Uterus (tissue), 4 donors: ENCODE measurements at places on chromosomes 11 and 22. TPM values are rescaled to one million over a fixed set of nuclear protein-coding genes. Genes with fewer than 3 reads are reported as not detected.

DNA sequence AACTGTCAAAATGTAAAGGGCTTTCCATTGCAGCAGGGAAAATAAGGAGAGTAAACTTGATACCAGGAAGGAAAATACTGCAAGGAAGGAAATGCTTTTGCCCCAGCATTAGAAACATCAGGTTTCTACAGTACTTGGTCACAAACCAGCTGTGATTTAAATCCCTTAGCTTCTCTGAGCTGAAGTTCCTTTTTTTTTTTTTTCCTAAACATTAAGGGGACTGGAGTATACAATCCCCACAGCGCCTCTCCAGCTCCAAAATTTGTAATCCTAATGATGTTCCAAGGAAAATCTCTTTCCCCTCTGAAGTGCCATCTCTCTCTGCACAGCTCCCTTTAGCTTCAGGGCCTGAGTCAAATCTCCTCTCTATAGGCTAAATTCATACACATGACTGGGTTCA, 220.5 kb upstream of the PITPNB start:
- DNase-seq: no peak

- DNase-seq: no peak
Observed at GRCh38 chr11:117299351-117300282, 8.5 kb downstream of the BACE1-AS start.

DNA sequence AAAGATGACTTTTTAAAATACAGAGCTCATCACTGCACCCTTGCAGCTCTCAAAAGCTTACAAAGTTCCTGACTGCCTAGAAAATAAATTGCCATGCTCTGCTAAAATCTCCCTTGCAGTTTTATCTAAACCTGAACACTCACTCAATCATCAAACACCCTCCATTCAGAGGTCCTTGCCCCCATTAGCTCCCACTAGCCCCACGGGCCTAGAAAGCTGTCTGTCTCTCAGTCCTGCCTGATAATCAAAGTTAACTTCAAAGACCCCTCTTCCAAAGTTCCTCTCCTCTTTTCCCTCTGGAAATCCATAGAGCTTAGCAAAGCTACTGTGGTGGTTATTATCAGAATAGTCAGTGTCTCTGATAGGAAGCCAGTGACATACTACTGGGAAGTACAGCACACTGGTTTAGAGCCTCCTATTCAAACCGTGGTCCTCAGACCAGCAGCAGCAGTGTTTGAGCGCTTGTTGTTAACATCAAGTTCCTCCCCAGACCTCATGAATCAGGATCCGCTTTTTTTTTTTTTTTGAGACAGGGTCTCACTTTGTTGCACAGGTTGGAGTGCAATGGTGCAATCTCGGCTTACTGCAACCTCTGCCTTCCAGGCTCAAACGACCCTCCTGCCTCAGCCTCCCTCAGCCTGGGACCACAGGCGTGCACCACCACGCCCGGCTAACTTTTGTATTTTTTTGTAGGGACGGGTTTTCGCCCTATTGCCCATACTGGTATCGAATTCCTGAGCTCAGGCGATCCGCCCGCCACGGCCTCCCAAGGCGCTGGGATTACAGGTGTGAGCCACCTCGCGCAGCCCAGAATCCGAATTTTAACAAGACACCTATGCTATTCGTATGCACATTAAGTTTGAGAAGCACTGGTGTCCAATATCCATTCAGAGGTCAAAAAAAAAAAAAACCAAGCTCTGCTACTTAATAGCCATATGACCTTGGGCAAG, 1.2 kb downstream of the NDUFC2 start:
- no peak for DNase-seq

Gene MRGPRX4
- total RNA-seq: not detected

Gene EFCAB6
- total RNA-seq: 4.4 TPM

Gene PELI3
- total RNA-seq: 35.0 TPM

Gene TEX12
- not detected for total RNA-seq

- DNase-seq: no peak
Observed at GRCh38 chr22:36565686-36566085, 36.7 kb upstream of the EIF3D start.

Gene OR52A1
- not detected for total RNA-seq

Gene BMAL1
- 125 TPM for total RNA-seq

- no peak for DNase-seq
Observed at GRCh38 chr11:109998921-109999320, 94.3 kb upstream of the ZC3H12C start.

- DNase-seq: no peak
Observed at GRCh38 chr11:103806130-103806895, 230.1 kb upstream of the DDI1 start.

GRCh38 chr11:62370743-62371440, 33.6 kb downstream of the ASRGL1 start:
- no peak for DNase-seq
